T-helper 17 cell (primary cell): ENCODE measurements at places on chromosomes 13 and 19.

DNA sequence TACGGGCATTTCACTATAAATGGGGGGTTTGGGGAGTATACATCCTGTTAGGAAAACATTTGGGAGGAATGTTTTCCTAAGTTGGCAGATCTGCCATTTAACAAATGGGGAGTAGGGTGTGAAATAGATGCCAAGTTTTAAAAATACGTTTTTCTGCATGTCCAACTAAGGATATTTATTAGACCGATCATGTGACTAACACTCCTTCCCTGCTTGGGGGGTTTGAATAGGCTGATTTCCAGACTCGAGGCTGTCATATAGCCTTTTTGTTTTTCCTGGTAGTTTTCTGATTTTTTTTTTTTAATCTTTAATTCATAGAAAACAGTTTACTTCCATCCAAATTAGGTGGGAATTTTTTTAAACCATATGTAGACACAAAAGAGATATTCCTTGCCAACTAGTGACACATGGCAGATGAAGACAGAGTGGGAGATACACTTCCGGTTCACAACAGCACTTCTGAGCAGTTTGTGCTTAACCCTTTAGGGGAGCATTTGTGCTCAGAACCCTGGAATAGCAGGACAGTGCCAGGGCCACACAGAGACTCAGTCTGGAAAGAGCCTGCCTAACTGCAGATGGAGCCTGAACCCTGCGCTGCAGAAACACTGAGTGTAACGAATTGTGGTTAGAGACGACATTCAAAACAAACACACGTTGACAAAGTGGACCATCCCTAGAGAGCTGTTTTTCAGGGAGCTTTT, 5.6 kb upstream of the GATAD2A start:
- no peak for DNase-seq

DNA sequence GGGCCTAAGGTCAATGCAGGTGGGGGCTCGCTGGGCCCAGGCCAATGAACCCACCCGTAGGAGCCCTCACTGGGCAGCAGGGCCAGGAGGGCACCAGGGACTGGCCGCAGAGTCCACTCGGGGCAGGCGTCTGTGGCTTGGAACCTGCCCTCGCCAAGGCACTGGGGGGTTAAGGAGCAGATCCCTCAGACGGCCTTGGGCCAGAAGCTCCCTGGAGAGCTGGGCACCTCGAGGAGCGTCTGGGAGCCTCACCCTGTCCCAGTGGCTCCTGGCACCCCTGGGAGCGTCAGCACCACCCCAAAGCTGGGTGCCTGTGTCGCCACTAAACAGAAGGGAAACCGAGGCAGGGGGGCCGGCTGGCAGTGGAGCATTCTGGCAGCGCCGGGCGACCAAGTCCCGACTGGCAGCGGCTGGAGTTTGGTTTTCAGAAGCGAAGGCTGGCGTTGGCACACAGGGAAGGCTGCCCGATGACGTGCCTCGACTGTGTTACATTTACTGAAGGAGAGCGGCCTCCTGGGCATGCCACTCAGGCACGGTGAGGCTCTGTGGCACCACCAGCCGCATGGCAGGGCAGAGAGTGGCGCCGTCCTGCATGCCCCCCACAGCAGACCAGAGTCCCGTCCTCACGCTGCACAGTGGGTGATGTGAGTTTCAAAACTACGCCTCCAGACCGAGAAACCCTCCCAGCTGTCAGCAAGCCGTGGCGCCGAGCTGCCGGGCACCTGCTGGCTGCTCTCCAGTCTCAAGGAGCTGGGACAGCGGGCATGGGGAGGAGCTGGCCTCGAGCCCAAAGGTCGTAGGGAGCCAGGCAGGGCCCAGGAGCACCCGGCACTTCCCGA, 9.2 kb upstream of the MEX3D start:
- DNase-seq: no peak

- DNase-seq: no peak
Observed at GRCh38 chr13:24716446-24716845, 36.2 kb downstream of the ATP12A start.

GRCh38 chr13:45490068-45490467, 25.3 kb downstream of the COG3 start:
- no peak for DNase-seq

DNA sequence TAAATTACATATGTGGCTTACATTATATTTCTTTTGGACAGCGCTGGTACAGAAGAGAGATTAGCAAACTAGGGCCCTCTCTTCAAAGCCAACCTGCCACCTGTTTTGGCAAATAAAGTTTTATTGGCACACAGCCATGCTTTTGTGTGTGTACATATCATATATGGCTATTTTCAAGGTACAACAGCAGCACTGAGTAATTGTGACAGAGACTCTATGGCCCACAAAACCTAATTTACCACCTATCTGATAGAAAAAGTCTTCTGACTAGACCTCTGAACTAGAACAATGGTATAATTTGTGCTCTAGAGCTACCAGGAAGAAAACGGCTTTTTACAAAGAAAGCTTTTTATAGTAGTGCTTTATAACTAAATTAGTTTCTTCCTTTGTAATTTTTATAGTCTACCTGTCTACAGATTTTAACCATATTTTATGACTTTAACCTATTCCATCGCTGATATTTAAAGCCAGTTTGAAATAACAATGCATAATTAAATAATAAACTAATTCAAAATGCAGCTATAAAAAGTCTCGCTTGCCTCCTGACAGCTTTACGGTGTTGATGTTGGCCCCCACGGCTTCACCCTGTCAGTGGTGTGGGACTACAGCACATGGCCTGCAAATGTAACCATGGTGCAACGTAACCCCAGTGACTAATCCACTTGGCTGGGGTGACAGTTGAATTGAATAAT, 17.7 kb upstream of the DPY19L3 start:
- no peak for DNase-seq

DNA sequence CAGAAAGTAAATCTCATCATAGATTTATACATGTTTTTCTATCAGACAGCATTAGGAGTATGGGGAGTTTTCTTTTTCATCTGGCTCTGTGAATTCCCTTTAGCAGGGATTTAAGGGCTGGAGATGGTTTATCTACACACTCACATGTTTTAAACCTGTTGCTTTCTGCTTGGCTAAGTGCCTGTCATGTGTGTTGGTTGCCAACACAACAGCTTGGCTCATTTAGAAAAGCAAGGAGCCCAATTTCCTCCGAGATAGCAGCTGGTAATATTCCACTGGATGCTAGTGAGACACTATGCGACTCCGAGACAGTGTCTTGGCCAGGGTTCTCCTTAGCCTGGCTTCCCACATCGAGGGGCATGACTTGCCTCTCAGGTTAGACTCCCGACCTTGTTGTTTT, 83.3 kb downstream of the KLF5 start:
- DNase-seq: no peak

DNA sequence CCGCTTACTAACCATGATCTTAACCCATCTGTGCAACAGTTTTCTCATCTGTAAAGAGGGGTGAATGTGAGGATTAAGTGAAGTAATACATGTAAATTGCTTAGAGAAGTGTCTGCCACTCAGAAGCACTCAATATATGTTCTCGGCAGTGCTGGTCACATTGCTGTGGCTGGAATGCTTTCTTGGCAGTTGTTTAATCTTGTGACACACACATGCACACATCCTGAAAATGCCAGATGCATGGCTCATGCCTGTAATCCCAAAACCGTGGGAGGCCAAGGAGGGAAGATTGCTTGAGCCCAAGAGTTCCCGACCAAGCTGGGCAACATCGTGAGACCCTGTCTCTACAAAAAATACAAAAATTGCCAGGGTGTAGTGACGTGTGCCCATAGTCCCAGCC, 4.9 kb upstream of the DMKN start:
- no peak for DNase-seq

- no peak for DNase-seq
Observed at GRCh38 chr19:55525289-55526101, 11.4 kb downstream of the SBK2 start.

- no peak for DNase-seq
Observed at GRCh38 chr19:18346091-18346490, 5.7 kb downstream of the PGPEP1 start.

DNA sequence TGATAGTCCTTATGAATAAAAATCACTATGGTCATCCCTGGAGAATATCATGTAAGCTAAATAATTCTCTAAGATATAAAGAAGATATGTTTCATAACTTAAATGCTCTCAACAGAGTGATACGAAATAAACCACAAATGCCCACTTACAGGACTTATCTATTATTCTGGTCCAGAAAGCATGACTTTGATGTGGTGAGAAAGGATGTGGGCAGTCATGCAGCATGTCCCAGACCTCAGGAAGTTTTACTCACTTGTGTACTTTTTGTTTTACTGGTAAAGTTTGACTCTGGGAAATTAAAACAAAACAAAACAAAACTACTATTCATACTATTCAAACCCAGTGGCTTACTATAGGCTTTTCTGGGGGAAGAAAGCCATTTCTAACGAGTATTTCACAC, 483.2 kb upstream of the SLITRK6 start:
- no peak for DNase-seq

GRCh38 chr19:41529484-41530183, 46.3 kb upstream of the CEACAM21 start:
- no peak for DNase-seq

DNA sequence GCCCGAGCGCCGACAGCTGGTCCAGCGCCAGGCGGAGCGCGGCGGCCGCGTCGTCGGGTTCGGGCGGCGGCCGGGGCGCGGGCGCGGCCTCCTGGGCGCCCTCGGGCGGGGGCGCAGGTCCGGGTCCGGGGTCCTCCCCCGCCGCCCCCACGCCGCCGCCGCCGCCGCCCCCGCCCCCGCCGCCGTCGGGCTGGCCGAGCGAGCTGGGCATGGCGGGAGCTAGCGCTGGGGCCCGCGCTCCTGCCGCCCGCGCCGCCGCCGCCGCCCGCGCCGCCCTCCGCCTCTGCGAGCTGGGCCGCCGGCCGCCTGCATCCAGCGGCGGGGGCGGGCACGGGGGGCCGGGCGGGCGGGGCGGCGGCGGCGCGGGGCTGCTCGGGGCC, 287 bp downstream of the MEX3D start:
- DNase-seq: no peak

GRCh38 chr19:12670159-12670928, 3.7 kb downstream of the WDR83 start:
- DNase-seq: no peak

DNA sequence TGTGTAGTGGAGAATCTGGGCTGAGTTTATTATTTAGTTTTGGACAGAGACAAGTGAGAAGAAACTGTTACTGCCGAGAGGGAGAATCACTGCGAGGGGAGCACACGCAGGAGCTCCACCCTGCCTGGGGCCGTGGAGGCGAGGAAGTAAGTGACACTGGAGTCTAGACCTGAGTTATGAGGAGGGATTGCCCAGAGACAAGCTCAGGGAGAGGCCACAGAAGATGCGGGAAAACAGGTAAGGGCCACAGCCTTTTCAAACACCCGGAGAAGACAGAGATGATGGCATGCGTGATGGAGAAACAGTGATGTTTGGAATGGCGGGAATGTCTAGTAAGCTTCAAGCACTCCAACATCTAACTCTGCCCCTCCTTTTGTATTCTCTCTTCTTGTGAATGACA, 84.1 kb downstream of the TNFSF11 start:
- DNase-seq: no peak

DNA sequence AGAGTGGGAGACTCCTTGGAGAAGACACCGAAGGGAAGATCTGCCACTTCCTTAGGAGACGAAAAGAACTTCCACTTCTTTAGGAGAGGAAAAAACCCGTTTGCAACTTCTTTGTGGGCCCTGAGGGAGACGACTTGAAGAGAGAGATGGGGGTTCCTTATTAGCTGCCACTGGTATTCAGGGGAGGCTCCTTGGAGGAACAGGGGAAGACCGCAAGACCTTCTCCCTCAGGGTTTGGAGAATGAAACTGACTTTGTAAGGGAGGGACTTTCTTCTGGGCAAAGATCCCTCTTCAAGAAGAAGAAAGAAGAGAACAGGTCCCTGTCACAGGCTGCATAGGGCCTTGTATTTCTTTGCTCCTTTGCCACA, 416 bp downstream of the BCKDHA start:
- DNase-seq: no peak

- DNase-seq: no peak
Observed at GRCh38 chr13:101967781-101968180, 434.1 kb downstream of the FGF14 start.

DNA sequence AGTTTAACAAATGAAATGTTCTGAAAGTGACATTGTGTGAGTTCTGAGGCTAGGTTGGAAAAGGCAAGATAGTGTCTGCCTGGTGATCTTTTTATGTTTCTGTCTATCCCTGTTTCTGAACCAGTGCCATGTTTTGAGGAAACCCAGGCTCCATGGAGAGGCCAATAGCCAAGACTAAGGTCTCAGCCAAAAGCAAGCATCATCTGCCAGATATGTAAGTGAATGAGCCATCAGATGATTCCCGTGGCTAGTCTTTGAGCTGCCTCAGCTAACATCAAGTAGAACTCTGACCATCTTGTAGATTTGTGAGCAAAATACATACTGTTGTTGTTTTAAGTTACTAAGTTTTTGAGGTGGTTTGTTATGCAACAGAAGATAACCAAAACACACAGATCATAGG, 19.6 kb upstream of the CCNA1 start:
- DNase-seq: no peak

- no peak for DNase-seq
Observed at GRCh38 chr19:32017176-32017953, 328.0 kb upstream of the ZNF507 start.

- DNase-seq: no peak
Observed at GRCh38 chr19:4081441-4082129, 14.9 kb upstream of the ZBTB7A start.

- DNase-seq: no peak
Observed at GRCh38 chr19:48186541-48186991, 16.1 kb downstream of the ZSWIM9 start.

DNA sequence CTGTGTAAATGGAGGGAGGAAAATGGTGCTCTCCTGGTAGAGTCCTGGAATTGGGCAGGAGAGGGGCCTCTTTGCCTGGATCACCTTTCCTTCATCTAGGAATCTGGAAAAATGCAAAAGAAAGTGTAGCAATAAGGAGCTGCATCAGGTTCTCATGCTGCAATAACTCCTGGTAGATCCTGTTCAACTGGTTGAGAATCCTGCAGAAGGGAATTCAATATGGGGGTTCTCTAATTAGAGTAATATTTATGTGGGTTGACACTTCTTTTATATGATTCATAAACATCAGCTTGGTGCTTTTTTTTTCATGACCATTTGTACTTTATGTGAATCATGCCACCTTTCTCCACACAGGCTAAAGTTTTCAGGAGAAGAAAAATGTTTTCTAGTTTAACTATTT, 9.5 kb upstream of the NUDT15 start:
- no peak for DNase-seq

DNA sequence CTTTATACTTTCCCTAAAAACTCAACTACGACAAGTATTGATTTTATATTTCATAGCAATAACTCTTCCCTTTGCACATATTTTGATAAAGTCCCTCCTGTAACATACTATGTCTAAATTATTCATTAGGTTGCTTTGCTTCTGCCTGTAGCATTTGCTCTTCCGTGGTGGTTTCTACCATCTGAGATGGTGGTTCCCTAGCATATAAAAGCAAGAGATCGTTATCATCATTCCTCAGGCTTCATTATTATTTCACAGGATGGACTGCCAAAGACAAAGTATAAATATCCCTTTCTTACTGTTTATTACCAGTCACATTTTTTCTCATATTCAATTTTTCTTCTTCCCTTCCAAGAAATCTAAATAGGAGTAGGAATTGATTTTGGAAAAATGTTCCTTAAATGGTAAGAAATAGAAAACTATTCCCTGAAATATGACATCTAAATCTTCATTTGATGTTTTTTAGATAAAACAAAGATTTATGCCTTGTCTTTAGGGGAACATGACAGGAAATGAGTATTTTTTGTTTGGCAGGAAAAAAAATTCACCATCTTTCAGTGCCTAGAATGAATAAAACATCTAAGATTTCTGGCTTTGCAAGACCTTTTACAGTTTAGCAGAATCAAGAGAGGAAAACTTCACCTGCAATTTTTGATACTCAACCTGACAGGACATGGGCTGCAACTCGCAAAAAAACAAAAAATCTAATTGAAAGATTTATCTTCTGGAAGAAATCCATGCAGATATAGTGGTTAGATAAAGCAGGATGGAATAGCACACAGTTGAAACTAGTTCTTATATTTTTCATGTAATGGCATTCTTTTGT, 340.0 kb downstream of the SPRY2 start:
- no peak for DNase-seq
